ENCODE measurements at places on chromosomes 16 and 17.

- no peak for DNase-seq
Measured at GRCh38 chr17:44024853-44025252, 10.1 kb upstream of the TMEM101 start.

DNA sequence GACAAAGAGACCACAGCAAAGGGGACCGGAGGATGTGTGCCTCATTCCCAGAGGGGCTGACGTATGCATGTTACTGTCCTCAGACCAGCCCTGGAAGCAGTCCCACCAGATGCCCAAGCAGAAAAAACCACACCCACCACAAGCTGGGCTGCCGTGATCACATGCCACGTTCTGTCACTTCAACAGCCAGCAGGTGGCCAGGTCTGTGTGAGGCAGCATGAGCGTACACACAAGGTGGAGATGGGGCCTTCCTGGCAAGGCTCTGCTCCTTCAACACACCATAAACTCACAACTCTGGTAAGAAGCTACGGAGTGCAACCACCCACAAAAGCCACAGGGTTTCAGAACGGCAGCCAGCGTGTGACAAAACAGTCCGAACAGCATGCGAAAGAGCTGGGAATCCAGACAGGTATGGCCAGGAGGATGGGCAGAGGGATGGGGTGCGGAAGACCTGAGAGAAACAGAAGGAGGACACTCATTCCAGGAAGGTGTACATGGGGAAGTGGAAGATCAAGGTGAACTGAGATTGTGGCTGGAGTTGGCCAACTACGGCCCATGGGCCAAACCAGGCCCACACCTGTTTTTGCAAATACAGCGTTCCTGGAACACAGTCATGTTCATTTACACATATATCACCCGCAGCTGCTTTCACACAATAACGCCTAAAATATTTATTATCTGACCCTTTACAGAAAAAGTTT lies 27.9 kb downstream of the MBTPS1 start:
- DNase-seq = no peak

DNA sequence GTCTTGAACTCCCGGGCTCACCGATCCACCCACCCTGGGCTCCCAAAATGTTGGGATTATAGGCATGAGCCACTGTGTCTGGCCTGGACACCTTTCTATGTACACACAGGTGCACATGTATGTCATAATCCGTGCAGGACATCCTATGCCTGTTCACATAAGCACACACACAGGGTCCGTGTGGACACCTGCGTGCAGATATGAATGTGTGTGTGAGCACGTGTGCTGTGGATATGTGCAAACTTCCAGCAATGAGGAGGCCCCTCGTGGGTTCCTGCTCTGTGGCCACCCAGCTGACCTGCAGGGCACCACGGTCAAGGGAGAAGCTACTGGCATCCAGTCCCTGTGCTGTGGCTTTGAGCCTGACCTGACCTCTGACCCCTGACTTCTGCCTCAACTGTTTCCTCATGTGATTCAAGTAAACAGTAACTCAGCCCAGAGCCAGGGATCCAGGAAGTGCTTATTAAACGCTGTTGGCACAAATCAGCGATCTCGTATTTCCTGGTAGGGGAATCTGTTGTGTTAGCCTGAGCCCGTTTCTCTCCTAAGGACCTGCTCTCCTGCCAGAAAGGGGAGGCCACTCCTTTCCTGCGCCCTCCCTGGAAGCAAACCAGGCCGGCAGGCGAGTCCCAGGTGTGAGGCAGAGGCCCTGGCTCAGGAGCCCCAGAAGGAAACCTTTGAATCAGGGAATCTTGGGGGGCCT lies 6.5 kb downstream of the CPNE7 start:
- DNase-seq = no peak

DNA sequence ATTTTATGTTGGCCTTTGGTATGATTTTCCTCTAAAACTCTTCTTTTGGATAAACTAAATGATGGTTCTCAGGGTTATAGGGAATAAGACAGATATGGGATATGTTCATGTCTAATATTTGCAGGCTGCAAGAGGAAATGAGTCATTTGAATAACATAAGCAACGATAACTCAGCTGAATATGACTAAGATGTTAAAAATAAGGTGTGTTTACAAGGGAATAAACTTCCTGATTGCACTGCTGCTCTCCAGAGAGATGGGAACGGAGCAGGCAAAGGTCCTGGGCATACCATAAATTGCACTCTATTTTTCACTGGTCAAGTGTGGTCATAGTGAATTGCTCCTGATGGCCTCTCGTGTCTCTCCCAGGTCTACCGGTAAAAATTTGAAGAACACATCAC lies 666.2 kb downstream of the TOX3 start:
- peak; percentile 28 for DNase-seq

- DNase-seq = no peak
Measured at GRCh38 chr16:79372503-79373184, 227.9 kb downstream of the MAF start.

DNA sequence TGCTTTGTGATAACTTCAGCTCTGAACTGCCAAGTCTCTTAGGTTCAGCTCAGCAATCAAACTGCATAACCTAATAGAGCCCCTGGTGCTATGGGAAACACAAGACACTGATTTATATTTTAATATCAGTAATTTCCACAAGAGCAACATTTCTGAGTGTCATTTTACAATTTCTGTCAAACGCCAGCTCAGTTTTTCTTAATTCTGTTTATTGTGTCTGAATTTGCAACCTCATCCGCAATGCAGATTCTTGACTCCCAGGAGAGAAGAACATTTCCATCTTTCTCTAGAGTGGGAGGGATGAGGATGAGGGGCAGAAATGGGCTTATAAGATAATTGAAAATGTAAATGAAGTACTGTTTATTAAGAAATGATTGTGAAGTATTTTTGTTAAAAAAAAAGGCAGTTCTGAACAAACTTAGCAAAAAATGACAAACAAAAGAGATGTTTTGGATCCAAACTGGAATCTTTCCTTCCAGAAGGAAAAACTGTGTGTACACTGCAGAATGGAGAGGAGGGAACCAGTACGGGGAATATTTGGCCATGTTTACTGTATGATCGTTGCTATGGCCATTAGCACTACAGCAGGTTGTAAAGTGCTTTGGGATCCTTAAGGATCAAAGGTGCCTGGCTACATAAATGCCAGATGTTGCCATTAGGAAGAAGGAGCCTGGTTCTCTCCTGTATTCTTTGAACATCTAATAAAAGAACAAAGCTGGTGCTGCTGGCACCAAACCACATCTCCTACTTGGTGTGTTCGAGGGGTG lies 7.4 kb upstream of the PMFBP1 start:
- no peak for DNase-seq

DNA sequence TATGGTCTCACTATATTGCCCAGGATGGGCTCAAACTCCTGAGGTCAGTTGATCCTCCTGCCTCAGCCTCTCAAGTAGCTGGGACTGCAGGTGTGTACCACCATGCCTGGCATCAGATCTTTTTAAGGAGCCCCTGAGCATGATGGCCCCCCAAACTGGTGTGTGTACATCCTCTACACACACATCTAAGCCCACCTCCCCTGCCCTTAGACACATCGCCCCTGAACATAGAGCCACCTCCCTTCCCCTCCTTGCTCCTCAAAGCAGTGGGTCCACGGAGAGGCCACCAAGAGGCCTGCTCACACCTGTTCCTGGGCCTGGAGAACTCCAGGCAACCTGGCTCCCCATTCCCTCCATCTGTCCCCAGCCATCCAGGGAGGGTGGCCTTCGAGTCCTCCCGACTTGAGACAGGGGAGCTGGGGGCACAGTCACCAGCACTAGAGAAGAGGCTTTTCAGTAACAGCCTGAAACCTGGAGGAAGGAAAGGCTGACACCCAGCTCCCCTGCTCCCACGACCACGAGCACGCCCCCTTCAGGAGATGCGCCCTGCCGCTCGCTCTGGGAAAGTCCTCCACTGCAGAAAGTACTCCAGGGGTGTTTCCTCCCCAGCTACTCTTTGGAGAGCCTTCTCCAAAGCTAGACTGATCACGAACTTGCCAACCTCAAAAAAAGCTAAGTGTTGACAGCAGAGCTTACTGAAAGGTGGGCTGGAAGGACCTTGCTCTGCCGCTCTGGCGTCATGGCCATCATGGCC lies 12.6 kb upstream of the PRR29 start:
- DNase-seq = no peak

- DNase-seq = no peak
Measured at GRCh38 chr17:48630009-48630924, 4.1 kb upstream of the HOXB9 start.

- no peak for DNase-seq
Measured at GRCh38 chr17:50949128-50949988, 83.2 kb upstream of the TOB1 start.

DNA sequence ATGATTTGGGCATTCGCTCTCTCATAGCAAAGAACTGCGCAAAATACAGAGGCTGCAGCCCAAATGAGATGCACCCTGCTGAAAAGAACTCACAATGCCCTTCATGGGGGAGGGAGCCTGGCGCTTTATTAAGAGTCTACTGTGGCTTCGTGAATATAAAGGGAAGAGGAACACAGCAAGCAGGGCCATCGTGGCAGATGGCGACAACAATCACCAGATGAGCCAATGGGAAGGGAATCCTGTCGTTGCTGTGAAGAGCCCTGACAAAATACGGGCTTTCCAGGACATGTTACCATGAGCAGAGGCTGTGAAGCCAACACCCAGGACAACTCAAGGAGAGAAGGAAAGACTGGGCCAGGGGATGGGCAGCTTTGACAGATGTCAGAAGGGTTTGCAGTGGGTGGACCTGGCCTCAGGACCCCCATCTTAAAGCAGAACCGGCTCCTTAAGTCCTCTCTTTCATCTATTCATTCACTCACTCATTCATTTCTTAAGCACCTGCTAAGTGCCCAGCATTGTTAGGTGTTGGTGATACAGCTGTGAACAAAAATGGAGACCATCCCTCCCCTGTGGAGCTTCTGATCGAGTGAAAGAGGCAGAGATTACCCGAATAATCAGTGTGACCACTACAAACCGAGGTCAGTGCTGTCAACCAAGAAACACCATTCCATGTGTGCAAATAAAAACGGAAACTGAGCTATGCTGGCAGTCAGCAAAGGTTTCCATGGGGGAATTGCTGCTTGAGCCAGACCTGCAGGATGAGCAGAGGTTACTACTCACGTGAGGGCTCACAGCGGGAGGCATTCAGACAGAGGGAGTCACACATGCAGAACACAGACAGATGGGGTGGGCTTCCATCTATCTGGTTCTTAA lies 125.8 kb downstream of the DYNLRB2 start:
- no peak for DNase-seq

DNA sequence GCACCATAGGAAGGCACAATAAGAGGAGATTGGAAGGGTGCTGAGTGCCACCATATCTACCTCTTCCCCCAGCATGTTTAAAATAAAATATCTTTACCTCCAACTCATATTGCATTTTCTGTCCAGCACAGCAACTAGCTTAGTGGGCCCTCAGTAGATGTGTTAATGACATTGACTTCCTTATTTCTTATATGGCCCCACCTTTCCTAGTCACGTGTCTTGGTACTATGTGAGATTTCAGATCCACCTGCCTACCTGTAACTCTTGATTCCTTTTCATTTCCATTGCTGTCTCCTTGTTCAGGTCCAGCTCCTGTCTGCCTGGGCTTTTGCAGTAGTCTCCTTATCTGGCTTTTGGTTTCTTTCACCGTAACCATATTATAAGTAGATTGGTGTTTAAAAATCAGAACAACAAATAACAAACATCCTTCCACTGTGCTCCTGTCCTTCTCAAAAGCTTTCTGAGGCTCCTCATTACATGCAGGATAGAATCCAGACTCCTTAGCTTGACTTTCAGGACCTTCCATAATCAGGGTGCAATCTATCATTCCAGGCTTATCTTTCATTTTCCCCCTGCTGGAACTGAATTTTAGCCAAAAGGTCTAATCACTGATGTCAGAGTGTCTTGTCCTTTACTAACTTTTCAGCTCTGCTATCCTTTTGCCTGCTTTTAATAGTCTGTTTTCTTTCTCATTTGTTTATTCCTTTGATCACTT lies 71.3 kb downstream of the FTO start:
- DNase-seq = no peak

GRCh38 chr17:80931421-80932265 lies 60.0 kb upstream of the CHMP6 start:
- DNase-seq = peak; percentile 70

DNA sequence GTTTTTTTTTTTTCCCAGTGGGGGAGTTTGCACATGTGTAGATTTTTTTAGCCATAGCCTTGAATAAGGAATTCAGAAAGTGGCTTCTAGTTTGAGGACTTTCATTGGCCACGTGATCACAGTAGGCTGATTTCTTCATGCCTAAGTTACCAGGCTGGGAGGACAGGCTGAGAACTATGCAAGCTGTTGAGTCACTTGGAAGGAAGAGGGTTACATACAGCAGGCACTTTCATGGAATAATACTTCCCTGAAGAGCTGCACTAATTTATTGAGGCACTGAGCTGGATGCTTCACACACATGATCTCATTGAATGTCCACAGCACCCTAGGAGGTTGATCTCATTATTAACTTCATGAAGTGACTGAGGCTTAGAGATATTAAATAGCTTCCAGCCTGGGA lies 22.8 kb downstream of the PRKCB start:
- no peak for DNase-seq

- no peak for DNase-seq
Measured at GRCh38 chr16:89476811-89477261, 13.5 kb downstream of the ANKRD11 start.

GRCh38 chr16:23423496-23424049 lies 29.4 kb downstream of the COG7 start:
- peak; percentile 97 for DNase-seq

GRCh38 chr17:50954641-50955121 lies 88.5 kb upstream of the TOB1 start:
- DNase-seq = no peak

- DNase-seq = no peak
Measured at GRCh38 chr17:62322313-62322712, 58.0 kb upstream of the EFCAB3 start.

- no peak for DNase-seq
Measured at GRCh38 chr17:64378890-64379354, 11.7 kb downstream of the PECAM1 start.

- no peak for DNase-seq
Measured at GRCh38 chr16:48099455-48099854, 56.3 kb downstream of the ABCC12 start.

GRCh38 chr16:69793526-69793925 lies 31.4 kb downstream of the WWP2 start:
- no peak for DNase-seq

DNA sequence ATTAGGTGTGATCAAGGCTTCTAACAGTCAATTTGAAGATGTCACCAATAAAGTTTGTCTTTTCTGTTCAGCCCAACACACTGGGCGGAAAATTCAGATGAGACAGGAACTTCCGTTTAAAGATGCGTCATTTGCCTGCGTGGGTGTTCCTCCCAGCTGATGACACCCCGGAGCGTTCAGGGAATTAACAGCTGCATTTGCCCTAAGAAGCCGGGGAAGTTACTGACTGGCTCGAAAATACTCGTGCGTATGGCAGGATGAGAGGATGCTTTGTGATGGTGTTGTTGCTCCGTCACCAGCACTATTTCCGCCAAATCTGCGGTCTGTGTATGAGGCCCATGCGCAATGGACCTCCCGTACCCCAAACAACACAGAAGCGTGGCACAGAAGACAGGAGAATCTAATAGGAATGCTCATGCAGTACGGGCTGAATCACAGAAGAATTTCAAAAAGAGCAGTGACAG lies 11.9 kb upstream of the PVALEF start:
- peak; percentile 28 for DNase-seq

Measured in GM04504 (cell line).